NCI-H510A (cell line): ENCODE measurements at places on chromosomes 1 and 21.

DNA sequence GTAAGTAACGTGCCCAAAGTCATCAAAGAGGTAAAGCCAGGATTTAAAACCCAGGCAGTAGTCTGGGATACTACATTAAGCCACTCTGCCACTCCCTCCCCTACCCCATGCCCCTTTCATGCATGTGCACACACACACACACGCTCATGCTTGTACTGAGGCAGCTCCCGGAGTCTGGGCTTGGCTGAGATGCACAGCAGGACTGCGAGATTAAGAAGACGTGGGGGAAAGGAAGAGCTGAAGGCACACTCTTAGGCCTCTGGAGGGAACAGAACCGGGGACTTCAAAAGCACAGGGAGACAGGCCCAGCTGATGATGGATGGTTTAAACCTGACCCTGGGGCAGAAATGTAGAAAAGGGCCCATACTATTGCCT lies 98.3 kb downstream of the GLIS1 start:
- no peak for DNase-seq

- DNase-seq, result no peak
These were observed 108.2 kb downstream of the DIRAS3 start for GRCh38 chr1:67942274-67942673.

DNA sequence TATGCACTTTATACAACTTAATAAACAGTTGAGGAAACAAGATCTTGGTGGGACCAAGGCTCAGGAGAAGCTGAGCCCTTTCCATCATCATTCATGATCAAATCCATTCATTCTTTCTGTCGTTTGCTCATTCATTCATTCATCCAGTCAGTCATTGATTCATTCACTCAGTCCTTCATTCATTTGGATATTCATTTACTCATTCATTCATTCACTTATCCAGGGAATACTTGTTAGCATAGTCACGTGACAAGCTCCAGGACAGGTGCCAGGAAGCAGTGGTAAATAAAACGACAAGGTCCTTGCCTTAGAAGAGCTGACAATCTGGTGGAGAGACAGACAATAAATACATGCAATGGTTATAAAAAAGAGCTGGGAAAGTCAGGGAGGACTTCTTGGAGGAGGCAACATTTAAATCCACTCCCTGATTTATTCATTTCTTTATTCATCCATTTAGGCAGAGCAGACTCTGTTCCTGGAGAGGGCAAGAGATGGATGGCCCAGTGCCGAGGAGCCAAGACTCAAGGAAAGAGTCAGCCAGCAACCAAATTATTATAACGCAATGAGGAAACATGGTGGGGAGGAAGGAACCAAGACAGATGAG lies 74.1 kb upstream of the CASZ1 start:
- peak; percentile 31 for DNase-seq

DNA sequence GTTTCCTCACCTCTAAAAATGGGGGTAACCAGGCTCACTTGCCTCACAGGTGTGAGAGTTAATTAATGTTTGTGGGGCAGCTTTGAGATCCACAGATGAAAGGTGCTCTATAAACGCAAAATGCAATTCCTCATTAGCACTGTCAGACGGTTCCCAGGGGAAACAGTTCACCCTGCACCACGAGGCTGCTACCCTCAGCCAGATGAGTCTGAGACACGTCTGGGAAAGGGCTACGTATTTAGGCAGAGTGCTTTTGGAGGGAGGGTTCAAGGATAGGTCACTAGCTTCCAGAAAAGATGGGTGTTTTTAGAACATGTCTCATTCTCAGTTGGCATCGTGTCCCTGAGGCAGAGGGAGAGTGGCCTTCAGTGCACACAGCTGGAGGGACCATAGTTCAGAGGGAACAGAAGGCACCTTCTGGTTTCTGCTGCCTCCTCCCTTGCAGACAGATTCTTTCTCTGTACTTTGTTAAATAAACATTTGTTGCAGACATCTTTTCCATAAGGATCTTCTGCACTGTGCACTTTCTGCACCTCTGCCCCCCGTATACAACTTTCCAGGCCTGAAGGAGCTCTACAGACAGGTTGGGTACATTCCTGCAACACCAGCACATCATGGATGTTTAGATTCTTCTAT lies 139.9 kb downstream of the CLIC6 start:
- no peak for DNase-seq

GRCh38 chr1:41731516-41732030 lies 187.1 kb downstream of the HIVEP3 start:
- DNase-seq, result no peak

DNA sequence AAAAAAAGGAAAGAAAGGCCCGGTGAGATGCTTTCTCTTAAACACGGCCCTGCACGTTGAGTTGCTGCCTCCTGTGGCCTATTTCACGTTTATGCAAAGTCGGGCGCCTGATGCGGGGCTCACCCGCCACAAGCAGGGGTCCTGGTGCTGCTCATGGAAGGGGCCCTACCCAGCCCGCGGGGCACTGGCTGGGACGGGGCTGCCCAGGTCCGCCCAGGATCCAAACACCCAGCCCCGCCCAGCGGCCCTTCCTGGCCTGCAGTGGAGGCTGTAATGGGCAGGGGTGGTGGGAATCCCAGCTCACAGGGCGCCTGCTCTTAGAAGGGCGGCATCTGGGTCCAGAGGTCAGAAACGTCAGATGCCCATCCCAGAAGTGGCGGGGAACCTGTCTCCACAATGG lies 1.6 kb downstream of the COL6A2 start:
- DNase-seq, result no peak

GRCh38 chr1:80218112-80218511 lies 1211.6 kb upstream of the ADGRL4 start:
- DNase-seq, result peak; percentile 8

GRCh38 chr1:177306019-177306415 lies 135.3 kb downstream of the BRINP2 start:
- DNase-seq, result no peak

DNA sequence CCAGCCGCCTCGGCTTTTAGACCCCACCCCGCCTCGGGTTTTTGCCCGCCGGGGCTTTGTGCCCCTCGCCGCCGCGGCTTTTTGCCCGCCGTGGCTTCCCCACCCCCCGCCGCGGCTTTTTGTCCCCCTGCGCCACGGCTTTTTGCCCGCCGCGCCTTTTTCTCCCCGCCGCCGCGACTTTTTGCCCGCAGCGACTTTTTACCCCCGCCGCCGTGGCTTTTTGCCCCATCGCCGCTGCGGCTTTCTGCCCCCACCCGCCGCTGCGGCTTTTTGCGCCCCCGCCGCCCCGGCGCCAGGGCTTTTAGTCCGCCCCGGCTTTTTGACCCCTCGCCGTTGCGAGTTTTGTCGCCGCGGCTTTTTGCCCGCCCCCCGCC lies 474.4 kb downstream of the FAM72C start:
- DNase-seq, result no peak

DNA sequence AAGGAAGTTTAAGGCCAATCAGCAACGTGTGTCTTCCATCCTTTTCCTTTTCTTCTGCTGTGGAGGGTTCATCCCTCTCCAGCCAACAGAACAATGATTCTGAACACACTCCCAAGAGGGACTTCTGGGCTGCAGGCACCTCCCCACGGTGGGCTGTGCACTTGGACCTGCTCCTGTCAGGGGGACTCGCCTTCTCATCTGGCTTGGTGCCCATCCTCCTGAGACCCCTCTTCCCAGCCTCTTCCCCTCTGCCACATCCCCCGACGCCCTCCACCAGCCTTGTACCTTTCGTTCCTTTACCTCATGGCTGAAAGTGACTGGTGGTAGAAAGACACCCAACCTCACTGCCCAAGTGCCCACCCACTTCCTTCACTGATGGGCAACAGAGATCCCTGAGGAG lies 26.0 kb upstream of the SLAMF9 start:
- DNase-seq, result no peak

GRCh38 chr1:51203121-51203873 lies 32.8 kb upstream of the RNF11 start:
- no peak for DNase-seq

GRCh38 chr21:46540087-46540710 lies 64.7 kb downstream of the S100B start:
- no peak for DNase-seq

GRCh38 chr1:115796897-115797296 lies 28.4 kb upstream of the CASQ2 start:
- DNase-seq, result no peak

- no peak for DNase-seq
These were observed 21.8 kb downstream of the ACTA1 start for GRCh38 chr1:229412056-229412455.

DNA sequence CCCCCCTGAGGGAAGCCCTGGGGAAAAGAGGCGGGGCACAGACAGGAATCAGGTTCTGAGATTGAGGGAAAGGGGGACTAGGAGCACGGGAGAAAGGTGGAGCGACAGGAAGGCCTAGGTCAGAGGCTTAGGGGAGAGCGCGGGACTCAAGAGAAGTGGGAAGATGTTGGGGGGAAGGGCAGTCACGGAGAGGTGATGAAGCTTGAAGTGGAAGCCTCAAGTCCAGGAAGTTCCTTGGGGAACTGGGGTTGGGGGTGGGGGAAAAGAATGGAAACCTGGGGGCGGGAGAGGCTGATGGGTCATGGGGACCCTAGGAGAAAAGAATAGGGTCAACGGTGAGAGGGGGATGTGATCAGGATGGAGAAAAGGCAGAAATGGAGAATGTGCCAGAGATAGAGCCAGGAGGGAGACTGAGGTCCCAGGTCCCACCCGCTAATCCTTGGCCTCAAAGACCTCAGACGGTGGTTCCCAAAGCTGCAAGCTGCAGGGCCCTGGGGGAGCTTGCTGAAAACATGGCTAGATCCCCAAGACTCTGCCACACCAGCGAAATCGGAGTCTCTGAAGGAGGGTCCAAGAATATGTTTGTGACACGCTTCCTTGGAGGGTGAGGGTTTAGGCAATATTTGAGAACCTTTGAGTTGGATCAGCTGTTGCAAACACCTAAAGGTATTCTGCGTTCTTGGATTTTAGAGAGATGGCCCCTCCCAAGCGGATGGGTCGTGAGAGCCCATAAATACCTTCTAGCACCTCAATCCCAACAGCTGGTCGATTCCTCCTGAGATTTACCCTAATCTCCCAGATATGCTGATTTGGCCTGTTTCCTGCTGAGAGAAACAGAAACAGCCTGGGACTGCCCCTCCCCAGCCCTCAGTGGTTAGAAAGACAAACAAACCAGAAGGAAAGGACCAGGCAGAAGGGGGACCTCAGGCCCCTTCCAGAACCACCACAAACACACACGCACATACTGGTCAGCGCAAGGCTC lies 3.6 kb downstream of the C1orf232 start:
- DNase-seq, result no peak

- no peak for DNase-seq
These were observed 12.2 kb upstream of the CCDC27 start for GRCh38 chr1:3740042-3740441.

- DNase-seq, result no peak
These were observed 90.5 kb downstream of the CD247 start for GRCh38 chr1:167427848-167428247.

DNA sequence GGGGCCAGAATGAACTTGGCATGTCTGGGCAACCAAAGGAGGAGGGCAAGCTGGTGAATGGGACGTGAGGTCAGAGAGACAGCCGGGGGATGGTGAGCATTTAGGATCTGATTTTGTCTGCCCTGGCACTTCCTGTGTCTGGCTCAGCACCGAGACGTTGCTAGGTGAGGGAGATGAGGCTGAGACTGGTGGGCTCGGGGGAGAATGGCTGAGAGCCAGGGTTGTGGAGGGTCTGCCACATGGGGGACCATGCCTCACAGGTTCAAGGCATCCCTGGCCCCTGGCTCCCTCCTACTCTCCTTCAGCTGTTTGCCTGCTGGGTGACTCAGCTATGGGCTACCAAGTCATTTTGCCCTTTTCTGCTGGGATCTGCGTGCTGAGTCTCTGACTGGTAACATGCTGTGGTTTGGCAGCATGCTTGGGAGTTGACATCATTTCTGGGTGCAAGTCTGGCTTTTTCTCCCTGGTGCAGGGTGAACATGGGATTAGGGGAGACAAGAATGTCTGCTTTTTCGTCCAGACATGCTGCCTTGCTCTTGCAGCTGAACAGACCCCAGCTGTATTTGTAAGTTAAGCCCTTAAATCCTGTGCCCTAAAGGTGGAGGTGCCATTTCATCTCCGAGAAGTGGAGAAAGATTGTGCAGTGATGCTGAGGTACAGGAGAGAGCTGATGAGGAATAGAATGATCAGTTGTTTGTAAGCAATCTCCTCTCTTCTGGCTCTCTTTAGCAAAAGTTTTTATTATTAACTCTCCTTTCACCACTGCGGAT lies 17.6 kb downstream of the GALNT2 start:
- DNase-seq, result no peak

GRCh38 chr1:113333056-113333455 lies 57.3 kb upstream of the MAGI3 start:
- no peak for DNase-seq

- DNase-seq, result no peak
These were observed 411.0 kb upstream of the NEGR1 start for GRCh38 chr1:72693376-72693775.

DNA sequence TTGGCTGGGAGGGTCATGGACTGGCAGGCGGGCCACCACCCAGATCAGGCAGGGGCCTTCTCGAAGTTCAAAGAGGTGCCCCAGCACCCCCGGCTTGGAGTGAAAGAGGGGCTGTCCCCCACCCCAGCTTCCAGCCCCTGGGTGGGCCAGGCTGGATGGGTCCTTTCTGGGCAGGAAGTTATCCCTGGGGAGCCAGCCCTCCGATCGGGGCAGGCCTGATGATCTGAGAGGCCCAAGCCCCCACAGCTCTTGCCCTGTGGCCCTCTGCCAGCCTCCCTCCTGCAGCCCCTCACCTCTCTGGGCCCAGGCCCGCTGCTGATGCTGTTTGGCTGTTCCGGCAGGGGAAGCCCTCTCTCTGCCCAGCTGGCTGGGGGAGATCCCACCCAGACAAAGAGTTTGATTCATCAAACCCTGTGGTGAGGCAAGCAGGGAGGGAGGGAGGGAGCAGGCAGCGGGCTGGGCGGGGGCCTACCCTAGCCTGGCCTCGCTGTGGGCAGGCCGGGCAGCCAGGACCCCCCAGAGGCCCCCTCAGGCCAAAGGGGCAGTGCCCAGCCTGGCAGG lies 2.5 kb downstream of the ARHGEF19 start:
- DNase-seq, result no peak

DNA sequence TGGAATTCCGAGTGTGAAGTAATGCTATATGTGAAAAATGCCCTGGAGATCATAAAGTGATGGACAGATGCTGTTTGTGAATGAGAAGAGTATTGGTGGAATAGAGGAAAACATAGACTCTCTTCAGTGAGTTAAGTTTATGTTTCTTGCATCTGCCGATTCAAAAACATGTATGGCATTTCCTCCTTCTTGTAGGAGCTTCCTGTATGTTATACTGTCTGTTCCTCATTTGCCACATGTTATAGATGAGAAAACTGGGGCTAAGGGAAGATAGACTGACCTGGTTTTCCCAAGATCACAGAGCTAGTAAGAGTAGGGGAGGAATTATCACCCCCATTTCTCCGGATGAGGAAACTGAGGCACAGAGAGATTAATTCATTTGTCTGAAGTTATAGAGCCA lies 41.1 kb upstream of the IL20 start:
- DNase-seq, result no peak

GRCh38 chr1:172497230-172497629 lies 35.7 kb upstream of the SUCO start:
- DNase-seq, result no peak

DNA sequence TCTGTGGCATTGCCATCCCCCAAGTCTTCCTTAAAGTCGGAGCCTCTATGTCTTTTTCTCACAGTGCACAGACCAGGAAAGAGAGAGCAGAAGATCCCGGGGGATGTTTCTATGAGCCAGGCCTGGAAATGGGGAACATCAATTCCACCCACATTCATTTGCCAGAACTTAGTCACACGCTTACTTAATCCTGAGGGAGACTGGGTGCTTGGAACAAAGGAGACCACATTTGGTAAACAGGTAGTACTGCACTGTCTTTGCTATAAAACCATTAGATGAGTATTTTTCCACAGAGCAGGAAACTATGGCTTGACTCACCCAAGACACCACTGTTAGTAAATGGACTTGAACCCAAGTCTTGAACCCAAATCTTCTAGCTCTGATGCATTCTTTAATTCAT lies 60.7 kb upstream of the CTTNBP2NL start:
- DNase-seq, result no peak

- no peak for DNase-seq
These were observed 132.3 kb upstream of the WNT4 start for GRCh38 chr1:22275167-22275566.
